ENCODE measurements at places on chromosomes 12 and 14.

- no peak for DNase-seq
- no peaks in the 10 kb centered on the region for H3K27me3 ChIP-seq
- H3K4me3 ChIP-seq: no peak overlapping the region
- no peaks in the 10 kb centered on the region for H3K4me1 ChIP-seq
Measured at GRCh38 chr14:46499521-46499920, 152.1 kb downstream of the RPL10L start.

GRCh38 chr14:74019408-74020137 lies 424 bp downstream of the BBOF1 start:
- peaks cover 10% of the 10 kb centered on the region for H3K4me1 ChIP-seq
- H3K27ac ChIP-seq: peak overlapping the region; percentile 85
- peak overlapping the region; percentile 80 for H3K4me3 ChIP-seq
- no peaks in the 10 kb centered on the region for H3K36me3 ChIP-seq
- DNase-seq: peak; percentile 67
- H3K27me3 ChIP-seq: no peaks in the 10 kb centered on the region

DNA sequence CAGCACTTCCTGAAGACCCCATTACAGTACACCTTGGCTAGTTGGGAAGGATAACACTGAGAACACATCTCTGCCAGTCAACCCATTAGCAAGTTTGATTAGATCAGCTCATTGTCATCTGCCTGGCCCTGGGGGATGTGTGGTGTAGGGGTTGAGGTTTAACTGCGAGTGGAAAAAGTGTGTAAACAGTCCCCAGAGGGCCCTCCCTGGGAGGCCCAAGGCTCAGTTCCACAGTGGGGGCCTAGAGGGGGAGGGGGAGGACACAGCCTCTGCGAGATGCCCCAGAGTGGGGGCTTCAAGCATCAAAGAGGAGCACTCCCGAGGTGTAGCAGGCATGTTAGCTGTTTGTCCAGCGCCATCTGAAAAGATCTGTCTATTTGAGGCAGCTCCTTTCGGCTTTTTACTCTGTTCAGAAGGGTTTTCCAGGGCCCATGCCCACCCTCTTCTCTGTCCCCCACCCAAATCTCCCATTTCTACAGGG lies 344 bp downstream of the LPAR5 start:
- no peaks in the 10 kb centered on the region for H3K36me3 ChIP-seq
- H3K27me3 ChIP-seq: no peaks in the 10 kb centered on the region
- H3K4me3 ChIP-seq: no peak overlapping the region
- peaks cover 23% of the 10 kb centered on the region for H3K4me1 ChIP-seq
- no peak overlapping the region for H3K27ac ChIP-seq
- no peak for DNase-seq

DNA sequence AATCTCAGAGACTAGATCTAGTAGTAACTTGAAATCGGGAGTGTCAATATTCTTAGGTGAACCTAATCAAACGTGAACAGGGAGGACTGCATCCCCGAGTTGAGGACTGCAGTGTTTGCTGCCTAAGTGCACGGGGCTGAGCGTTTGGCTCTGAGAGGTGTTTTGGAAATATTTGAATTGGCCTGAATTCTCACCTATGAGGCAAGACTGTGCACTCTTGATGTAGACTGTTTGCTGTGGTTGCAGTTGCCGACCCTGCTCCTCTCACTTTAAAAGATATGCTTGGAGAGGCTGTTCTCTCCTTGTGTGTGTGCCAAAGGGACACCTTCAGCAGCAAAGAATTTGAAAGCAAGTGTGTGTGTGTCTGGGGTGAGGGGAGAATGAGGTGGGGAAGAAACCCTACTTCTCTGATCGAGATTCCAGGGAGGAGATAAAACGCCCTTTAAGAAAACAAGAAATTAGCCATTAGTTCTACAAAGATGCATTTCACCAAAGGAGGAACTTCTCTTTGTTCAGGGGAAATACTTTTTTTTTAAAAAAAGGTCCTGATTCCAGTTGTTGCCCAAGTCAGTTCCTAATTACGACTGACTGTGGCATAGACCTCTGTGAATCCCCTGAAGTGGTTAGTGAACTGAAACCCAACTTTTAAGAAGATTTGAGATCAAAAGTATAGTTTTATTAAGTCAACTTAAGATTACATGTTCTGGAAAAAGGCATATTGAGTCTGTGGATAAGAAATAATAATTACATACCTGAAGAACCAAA lies 106.6 kb downstream of the DYRK2 start:
- no peak for DNase-seq
- H3K36me3 ChIP-seq: no peaks in the 10 kb centered on the region
- H3K4me1 ChIP-seq: no peaks in the 10 kb centered on the region

GRCh38 chr12:98229540-98229924 lies 285.9 kb upstream of the TMPO start:
- H3K27ac ChIP-seq: no peak overlapping the region
- H3K4me3 ChIP-seq: no peak overlapping the region
- DNase-seq: no peak
- H3K4me1 ChIP-seq: peaks cover 3% of the 10 kb centered on the region
